ENCODE measurements at places on chromosomes 12 and 14.

DNA sequence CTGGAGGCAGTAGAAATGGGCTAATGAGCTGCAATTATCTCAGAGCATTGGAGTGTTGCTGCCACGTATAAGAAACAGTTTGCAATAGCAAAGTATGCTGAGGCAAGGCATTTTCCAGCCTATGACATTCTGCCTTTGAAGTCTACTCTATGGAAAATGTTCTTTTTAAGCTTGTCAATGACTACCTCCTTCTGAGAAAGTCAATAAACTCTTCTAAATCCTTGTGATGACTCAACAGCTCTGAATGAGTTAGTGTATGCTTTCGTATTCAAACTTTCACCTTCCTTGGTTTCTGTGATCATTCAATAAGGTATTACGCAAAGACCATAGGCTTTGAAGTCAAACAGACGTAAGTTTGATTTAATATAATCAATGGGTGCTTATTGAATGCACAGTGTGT is 111.2 kb downstream of the CAPZA3 start:
- no peak for DNase-seq

DNA sequence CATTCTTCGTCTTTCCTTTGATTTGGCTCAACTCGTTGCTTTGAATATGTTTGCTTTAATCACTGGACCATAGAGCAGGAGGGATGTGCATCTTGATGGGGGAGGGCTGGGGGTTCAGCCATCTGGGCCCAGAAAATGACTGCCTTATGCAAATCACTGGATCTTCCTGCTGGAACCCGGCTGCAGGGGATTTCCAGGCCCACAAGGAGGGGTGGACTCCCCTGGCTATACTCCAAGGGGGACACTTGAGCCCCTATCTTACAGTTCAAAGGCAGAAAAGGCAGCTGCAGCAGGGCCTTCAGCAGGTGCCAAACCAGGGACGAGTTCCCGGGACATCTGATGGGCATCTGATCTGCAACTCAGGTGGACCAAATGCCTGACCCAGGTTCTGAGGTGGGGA is 122.5 kb downstream of the DICER1 start:
- DNase-seq: no peak

DNA sequence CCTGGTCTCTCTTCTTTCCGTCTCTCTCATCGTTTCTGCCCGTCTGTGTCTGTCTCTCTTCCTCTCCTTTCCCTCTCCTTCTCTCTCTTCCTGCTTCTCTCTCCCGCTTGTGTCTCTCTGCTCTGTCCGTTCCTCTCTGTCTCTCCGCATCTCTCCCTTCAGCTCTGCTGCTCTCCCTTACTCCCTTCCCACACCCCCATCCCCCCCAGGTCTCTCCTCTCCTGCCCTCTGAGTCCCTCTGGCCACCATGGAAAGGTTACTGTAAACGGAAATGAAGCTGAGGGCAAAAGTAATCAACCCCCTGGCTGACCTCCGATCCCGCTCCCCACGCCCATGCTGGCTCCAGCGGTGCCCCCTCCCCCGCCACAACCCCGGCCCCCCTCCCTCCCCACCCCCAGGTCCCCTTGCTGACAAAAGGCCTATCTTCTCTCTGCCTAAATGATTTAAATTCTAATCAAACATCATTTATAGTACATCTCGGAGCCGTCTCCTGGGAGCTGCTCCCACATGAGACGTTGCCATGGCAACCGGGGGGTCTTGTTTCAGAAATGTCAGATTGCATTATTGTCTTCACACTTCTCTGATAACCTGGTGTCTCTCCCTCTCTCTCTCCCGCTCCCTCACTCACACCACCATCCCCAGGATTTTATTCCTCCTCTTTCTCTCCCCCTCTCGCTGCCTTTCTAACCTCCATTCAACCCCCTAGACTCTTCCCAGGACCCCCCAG is 203.8 kb downstream of the RBM19 start:
- DNase-seq: no peak

DNA sequence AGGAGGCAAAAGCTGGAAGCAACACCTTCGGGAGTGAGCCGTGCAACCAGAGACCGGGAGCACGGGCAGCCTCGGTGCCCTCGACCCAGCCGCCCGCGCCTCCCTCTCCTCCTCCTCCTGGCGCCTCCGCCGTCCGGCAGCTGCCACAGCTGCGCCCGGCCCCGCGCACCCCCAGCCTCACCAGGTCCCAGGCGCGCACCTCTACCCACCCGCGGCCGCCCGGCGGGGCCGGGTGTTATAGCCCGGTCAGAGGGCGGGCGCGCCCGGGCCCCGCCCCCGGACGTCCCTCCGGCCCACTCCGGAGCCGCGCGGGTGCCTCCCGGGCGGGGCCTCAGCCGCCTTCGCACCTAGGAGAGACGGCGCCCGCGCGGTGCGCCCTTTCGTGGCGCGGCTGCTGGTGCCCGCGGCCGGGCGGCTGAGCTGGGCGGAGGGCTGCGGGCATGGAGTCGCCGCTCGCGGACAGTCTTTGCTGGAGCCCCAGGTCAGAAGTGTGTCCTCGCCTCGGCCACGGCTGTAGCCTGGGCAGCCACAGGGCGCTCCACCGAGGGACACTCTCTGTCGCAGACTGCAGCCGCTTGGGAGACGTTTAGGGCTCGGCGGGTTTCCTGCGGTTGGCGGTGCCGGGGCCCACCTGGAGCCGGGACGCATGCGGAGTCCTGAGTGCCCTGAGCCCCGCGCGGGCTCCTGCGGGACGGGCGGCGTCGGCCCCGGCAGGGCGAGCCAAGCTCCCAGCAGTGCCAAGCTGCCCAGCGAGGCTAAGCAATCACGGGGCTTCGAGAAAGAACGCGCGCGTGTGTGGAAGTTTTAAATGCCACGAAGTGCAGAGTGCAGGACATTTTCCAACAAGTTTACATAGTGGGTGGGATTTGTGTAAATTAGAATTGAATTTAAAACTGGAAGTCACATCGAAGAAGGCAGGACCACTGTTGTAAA is at the start of gene CPM:
CPM (minus strand) TSS at position 211 of the 933 bp plus-strand sequence. CDS start 334 bp downstream, outside the sequence.
- no peak for DNase-seq

GRCh38 chr12:118734266-118734665 is 247.1 kb upstream of the SRRM4 start:
- DNase-seq: no peak
